ENCODE measurements at places on chromosomes 6 and 20. TPM values are rescaled to one million over a fixed set of nuclear protein-coding genes. Genes with fewer than 3 reads are reported as not detected.

Gene PRSS35
- total RNA-seq, result 1.6 TPM

Gene KCNK5
- total RNA-seq, result 30.1 TPM

Gene FAM217A
- total RNA-seq, result not detected

Gene GGTLC1
- total RNA-seq, result not detected

Gene MATN4
- total RNA-seq, result 0.67 TPM

Gene CCN5
- total RNA-seq, result not detected

Gene SNAP25
- 0.62 TPM for total RNA-seq

Gene CFAP61
- 0.15 TPM for total RNA-seq

Gene CST5
- not detected for total RNA-seq

Gene LRRC73
- not detected for total RNA-seq

Gene CTCFL
- total RNA-seq, result 14.2 TPM

- no peak for DNase-seq
These were observed 6.5 kb upstream of the UQCC2 start for GRCh38 chr6:33717934-33718455.

GRCh38 chr6:144886682-144887081 lies 601.5 kb downstream of the UTRN start:
- no peak for DNase-seq

DNA sequence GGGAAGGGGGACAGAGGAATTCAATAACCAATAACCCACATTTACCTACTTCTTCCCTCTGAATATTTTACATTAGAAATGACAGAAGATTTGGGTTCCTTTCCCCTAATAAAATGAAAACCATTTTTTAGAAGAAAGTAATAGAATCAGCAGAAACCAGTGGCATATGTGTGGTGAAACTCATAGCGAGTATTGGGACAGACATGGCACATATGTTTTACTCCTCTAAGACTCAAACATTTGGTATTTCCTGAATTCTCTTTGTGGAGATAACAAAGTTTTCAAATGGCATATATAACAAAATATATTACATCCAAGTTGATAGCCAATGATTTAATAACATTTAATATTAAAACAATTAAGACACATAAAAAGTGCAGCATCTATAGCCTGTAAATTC lies 12.9 kb upstream of the BEND3 start:
- no peak for DNase-seq

DNA sequence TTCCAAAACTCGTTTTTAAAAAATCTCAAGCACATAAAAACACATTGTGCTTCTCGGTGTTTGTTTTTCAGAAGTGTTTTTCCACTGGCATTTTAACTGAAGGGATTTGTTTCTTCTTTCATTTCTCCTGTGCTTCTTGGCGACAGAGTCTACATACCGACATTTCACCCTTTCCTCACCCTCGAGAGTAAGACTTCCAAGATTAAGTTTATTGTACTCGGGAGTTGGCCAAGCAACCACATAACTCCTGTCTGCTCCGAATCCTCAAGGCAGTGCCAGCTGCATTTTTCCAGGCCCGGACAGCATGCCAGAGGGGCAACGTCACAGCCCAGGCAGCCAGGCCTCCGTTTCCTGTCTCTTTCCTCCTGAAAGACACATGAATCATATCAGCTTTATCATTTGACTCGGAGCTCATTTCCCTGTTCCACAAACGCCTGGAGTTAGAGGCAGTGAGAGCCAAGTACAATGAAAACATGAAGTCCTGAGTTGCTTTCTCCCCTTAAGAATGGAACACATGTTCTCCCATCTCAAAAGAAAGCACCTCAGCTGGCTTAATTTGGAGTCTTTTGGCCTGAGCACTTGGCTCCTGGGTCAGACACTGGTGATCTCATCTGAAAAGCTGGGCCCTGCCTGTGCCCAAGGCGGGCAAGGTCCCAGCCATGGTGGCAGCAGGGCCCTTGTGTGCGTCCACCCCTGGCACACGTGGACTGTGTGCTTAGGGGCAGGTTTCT lies 23.2 kb upstream of the FAM50B start:
- no peak for DNase-seq

- DNase-seq, result peak; percentile 23
These were observed 414.0 kb downstream of the GJA1 start for GRCh38 chr6:121849477-121849876.

DNA sequence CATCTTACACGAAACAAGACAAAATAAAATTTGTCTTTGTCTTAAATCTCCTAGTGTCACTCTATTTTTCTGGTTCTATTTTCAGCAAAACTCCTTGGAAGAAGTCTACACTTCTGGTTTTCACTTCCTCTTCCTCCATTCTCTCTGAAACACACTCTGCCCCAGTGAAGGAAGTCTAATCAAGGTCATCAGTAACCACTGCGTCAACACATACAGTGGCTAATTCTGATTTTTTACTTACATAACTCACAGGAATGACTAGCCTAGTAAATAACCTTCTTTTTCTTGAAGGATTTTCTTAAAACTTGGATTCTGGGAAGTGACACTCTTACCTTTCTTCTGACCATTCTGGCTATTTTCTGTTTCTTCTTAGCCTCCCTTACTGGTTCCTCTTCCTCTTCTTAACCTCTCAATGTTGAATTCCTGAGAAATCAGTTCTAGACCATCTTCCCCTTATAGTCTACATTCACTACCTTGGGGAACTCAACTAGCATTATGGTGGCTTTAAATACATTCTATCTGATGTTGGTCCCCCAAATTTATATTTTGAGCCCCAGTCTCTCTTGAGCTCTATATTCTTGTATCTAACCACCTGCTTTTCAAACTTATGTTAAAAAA lies 37.5 kb downstream of the AIG1 start:
- no peak for DNase-seq

GRCh38 chr6:317448-318144 lies 25.3 kb downstream of the DUSP22 start:
- no peak for DNase-seq

- no peak for DNase-seq
These were observed 22.6 kb downstream of the PLCB1 start for GRCh38 chr20:8154638-8155037.

- peak; percentile 12 for DNase-seq
These were observed 142.2 kb downstream of the MOXD1 start for GRCh38 chr6:132259070-132259469.

DNA sequence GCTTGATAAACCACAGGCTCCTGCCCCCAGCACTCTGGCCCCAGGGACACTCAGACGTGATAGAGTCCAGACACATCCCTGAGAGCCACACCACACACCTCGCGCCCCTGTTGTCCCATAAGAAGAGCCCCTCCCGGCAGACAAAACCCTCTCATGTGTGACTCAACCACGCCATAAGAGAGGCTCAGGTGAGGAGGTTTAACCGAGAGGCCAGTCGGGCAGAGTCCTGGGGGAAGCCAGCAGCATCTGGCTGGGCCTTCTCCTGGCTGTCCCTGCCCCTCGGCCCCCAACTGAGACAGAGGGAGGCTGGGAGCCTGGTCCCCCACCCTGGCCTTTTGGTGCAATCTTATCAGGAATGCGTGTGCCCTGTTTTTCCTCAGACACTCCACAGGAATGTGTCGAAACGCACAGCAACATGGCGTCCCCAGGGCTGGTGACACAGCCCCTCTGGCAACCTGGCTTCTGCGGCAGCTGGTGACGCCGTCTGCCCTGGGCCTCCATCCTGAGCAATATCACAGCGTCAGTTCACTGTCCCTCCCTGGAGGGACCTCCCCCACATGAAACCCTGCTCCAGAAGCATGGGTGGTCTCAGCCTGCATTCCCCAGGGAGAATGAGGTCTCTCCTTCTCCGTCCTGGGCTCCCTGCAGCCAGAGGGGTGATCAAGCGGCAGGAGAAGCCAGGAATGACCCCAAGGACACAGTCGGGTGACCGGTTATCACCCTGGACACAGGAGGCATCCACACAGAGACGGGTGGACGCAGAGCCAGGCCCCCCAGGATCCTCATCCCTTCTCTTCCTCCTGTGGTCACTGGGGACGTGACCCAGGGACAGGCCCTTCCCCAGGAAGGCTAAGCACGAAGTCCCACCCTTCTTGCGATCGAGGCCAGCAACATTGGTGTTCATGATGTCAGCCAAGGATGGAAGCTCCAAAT lies 156.6 kb upstream of the AFDN start:
- DNase-seq, result no peak

- DNase-seq, result no peak
These were observed 269.0 kb downstream of the SMOC2 start for GRCh38 chr6:168709991-168710390.

Data from H7 (cell line).